ENCODE measurements at places on chromosomes 7 and 10. TPM values are rescaled to one million over a fixed set of nuclear protein-coding genes. Genes with fewer than 3 reads are reported as not detected.

DNA sequence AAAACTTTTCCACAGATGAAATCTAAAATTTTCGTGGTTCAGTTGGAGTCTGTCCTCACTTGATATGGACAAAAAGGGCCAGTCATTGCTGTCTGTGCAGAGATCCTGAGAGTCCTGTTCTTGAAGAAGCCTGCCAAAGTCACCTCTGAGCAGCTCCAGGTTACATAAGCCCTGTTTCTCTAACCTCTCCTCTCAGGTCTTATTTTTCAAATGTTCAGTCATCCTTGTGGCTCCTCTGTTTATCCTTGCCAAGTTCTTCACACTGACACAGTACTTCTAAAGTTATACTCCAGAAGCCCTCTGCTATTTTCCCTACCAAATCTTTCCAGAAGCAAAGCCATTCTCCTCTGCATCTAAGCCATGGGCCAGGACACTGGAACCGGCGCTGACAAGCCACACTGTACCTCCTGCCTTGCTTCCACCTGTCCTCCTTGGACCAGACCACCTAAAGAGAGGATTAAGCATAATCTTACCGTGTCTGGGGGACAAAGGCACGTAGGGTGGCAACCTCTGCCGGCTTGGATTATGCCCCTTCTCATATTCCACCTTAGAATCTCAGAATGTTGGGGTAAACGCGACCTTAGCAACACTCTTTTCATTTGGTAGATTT, 161.6 kb downstream of the JAZF1 start:
- no peak for DNase-seq
- H3K4me1 ChIP-seq = no peaks in the 10 kb centered on the region
- no peaks in the 10 kb centered on the region for H3K27me3 ChIP-seq

- no peak for DNase-seq
- H3K27ac ChIP-seq = no peak overlapping the region
- no peak overlapping the region for H3K4me3 ChIP-seq
- no peaks in the 10 kb centered on the region for H3K27me3 ChIP-seq
- H3K4me1 ChIP-seq = no peaks in the 10 kb centered on the region
These were observed 285.4 kb downstream of the ADARB2 start for GRCh38 chr10:1451941-1452340.

GRCh38 chr10:113362645-113363091, 190.2 kb upstream of the HABP2 start:
- DNase-seq = no peak
- H3K36me3 ChIP-seq = no peaks in the 10 kb centered on the region
- no peaks in the 10 kb centered on the region for H3K4me1 ChIP-seq

GRCh38 chr7:137343281-137343841, at the start of gene PTN:
Gene PTN (minus strand): TSS chr7:137343733. CDS start chr7:137254973, 88,760 bp downstream.
- no peak within 1 kb of the TSS for H3K4me3 ChIP-seq
- no peaks in the 10 kb centered on the region for H3K4me1 ChIP-seq
- H3K27me3 ChIP-seq = no peaks in the 10 kb centered on the region
- peak within 1 kb of the TSS; percentile 2 for H3K27ac ChIP-seq
- DNase-seq = no peak

Gene VWDE
- total RNA-seq = 0.90 TPM

DNA sequence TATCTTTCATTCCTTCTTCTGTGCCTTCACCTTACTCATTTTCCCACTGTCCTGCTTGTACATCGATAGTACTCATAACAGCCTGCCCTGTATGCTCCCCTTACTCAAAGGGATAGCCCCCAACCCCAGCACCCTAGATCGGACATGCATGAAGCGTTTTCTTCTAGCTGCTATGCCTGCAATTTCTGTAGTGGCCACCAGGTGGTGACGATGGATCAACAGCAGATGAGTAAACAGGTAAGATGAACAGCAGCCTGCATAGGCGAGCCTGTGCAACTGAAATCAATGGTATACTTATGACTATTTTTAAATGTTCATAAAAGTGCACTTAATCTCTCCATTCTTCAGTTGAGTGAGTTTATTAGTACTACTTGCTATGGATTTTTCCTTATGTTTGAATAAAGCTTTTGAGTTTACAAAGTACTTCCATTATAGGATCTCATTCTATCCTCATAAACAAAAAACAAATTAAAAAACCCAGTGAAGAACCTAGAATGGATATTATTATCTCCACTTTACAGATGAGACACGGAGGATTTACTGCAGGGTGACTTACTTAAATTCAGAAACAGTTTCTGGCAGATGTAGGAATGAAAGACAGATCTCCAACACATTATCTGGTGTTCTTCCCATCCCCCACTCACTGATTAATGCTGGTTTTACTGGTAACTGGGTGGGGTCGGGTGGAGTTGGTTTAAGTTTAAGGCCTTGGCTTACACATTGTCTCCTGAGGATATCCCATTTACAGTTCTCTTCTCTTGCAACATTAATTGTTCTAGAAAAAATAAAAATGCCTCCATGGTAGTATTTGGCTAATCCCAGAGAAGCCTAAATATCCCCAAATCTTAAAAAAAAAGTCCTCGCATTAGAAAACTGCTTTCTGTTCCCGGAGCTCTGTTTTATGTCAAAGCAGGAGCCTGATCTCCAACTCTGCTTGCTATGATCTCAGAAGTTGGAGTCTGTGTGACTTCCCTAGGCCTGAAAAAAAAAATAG, 222.1 kb downstream of the GLI3 start:
- H3K4me3 ChIP-seq = no peak overlapping the region
- H3K36me3 ChIP-seq = no peaks in the 10 kb centered on the region
- no peak overlapping the region for H3K27ac ChIP-seq
- no peaks in the 10 kb centered on the region for H3K4me1 ChIP-seq

Gene HERPUD2
- 11.9 TPM for total RNA-seq
